Gastrocnemius medialis (tissue), 4 donors: ENCODE measurements at places on chromosomes 11 and 22.
A peak's percentile ranks its signal among the peaks of the same experiment; 100 is the strongest.

DNA sequence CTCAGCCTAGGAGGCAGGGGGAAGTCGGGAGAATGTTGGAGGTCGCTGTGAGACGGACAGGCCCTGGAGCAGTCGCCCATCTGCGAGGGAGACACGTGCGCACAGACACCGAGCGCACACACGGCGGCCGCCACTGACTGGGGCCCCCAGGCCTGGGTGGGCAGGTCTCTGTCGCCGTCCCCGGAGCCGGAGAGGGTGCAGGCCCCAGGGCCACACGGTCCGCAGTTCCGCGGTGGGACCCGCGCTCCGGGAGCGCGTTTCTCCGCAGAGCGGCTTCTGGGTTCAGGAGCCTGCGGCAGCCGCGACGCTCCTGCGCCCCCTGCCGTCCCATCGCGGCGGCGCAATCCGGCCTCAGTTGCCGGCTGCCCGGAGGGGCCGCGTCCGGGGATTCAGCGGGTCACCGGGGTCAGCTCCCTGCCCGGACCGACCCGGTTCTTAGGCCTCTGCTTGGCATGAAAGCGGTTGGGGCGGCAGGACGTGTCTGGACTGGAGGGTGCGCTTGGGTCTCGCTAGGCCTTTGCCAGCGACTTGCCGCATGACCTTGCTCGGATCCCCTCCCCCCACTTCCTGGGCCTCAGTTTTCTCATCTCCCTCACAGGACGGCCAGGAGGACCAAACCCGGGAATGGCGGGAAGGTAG, 31.2 kb downstream of the PDE2A start:
- peak; percentile 35 for DNase-seq

DNA sequence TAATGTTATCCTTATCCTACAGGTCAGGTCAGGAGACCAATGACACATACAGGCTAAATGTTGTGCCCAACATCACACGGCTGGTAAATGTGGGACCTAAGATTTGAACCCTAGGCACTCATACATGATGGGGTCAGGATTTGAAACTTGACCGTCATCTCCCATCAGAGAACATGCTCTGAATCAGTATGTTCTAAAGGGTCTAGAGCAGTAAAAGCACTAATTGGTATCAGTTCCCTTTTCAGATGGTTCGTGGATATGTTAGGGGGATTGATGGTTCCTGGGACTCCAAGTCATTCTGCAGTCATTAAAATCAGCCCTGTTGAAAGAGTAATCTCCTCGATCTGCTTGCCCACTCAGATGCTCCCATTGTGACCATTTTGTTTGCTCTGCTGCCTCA, 65.5 kb downstream of the BMAL1 start:
- no peak for DNase-seq

- DNase-seq: no peak
Observed at GRCh38 chr11:106789406-106789805, 228.9 kb downstream of the GUCY1A2 start.

DNA sequence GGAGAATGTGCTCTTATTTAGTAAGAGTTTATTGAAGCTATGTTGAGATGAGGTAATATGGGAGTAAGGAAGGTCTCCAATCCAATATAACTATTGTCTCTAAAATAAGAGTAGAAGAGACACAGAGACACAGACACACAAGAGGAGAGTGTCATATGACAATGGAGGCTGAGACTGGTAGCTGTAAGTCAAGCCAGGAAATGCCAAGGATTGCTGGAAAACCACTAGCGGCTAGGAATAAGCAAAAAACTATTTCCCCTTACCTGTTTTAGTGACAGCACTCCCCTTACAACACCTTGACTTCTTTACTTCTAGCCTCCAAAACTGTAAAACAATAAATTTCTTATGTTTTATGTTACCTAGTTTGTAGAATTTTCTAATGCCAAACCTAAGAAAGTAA, 1652.8 kb downstream of the LRRC4C start:
- DNase-seq: no peak

- DNase-seq: no peak
Observed at GRCh38 chr11:11498195-11498594, 123.6 kb downstream of the GALNT18 start.

DNA sequence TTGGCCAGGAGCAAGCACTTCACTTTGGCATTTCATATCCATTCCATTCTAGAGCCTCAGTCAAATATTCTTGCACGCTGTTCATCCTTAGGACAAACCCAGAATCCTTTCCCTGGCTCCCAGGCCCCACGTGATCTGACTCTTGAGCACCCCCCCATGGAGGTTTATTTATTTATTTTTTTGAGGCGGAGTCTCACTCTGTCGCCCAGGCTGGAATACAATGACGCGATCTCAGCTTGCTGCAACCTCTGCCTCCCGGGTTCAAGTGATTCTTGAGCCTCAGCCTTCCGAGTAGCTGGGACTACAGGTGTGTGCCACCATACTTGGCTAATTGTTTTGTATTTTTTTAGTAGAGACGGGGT, 12.7 kb upstream of the TSGA10IP start:
- no peak for DNase-seq

DNA sequence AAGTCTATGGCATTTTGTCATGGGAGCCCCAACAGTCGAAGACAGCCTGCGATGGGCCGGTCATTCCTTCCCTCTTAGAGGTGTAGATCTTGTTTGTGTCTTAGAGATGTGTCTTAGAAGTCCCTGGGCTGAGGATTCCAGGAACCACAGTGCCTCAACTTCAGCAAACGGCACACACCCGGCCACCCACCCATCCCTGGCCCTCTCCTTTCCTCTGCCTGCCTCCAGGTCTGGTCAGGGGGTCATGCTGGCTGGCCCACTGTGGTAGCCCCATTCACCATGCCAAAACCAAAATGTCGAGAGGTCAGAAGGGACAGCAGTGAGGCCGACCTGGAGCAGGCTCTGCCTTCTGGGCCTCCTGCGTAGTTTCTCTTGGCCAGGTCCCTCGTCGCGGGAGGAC, 857.9 kb downstream of the TBC1D22A start:
- no peak for DNase-seq

DNA sequence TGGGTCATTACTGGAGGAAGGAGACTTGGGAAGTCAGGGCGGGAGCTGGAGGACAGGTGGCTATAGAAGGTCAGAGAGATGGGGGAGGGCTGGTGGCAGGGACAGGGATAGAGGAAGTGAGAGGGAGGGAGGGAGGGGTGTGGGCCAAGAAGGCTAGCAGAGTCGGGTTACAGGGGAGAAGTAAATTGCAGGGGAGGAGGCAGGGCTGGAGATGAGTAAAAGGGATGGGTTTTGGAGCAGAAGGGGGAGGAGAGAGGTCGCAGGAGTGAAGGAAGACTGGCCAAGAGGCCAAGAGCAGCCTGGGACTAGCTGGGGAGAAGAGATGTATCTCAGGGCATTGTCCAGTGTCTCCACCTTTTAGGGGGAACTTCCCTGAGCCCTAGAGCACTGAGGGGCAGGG, 33.0 kb downstream of the LRRC10B start:
- DNase-seq: no peak

GRCh38 chr11:8063324-8063723, 17.7 kb upstream of the TUB start:
- peak; percentile 37 for DNase-seq

- no peak for DNase-seq
Observed at GRCh38 chr11:304915-305843, 2.4 kb upstream of the IFITM2 start.

DNA sequence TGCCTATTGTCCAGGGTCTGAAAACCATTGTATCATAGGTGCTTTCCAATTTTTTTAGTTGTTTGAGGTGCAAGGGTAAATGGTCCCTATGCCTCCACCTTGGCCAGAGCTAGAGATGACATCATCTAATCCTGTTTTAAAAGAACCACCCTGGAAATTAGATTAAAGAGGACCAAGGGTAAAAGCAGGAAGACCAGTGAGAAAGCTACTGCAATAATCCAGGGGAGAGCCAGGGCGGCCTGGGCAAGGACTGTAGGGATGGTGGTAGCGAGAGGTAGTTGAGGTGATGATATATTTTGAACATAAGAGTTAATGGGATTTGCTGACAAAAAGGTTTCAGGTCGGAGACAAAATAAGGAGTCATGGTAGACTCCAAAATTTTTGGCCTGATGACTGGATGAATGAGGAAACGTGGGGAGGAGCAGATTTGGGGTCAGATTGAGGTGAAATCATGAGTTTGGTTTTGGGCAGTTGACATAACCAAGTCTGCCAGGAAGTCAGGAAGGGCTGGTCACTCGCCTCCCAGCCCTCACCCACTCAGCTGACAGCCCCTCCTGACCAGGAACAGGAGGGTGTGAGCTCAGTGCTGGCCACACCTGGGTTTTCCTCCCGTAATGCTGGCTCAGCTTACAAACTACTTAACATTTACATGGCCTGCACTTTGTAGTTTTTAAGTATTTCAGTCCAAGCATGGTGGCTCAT, 23.0 kb downstream of the SCN4B start:
- no peak for DNase-seq

DNA sequence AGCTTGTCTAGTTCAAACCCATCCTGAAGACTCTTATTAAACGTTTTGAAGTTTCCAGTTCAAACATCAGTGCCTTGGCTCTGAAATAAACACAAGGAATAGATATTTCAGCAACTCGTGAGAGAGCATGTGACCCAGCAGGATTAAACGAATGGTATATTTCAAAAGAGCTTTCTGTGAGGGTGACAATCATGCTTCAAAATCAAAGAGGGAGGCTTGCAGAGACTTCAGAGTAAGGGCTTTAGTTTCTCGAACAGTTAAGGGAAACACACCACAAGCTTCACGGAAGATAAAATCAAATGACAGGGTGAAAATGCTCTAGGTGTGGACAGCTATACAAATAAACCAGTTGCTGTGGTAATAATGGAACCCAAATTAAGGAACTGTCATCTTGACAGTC, 1.4 kb downstream of the HPS4 start:
- DNase-seq: no peak

DNA sequence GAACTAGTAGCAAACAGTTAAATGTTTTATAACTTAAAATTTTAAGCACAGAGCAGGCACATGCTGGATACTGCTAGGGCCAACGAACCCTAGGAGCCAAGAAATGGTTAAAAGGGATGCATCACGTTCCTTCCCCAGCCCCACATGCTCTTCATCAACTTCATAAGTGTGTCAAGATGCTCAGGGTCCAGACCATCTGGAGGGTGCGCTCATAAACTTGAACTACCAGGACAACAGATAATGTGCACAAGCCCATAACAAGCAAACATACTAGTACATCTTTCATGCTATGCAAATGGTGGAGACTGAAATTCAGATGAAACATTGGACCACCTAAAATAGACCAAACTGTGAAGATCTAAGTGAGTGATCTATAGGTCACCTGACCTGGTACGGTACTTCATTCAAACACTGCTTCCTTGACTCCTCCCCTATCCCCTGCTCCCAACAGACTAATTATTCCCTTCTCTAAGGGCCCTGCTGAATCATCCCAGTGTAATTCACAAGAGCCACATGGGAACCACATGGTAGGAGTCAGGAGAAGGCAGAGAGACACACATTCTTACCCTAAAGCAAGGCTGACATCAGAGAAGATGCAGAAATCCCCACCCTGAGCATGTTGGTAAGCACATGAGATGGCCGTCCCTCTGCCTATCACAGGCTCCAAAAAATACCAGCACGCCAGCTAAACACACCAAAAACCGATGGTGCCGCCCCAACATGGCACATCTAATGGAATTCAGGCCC, 83.9 kb downstream of the ETS1 start:
- DNase-seq: no peak

GRCh38 chr11:114148013-114148382, 88.5 kb downstream of the ZBTB16 start:
- no peak for DNase-seq

DNA sequence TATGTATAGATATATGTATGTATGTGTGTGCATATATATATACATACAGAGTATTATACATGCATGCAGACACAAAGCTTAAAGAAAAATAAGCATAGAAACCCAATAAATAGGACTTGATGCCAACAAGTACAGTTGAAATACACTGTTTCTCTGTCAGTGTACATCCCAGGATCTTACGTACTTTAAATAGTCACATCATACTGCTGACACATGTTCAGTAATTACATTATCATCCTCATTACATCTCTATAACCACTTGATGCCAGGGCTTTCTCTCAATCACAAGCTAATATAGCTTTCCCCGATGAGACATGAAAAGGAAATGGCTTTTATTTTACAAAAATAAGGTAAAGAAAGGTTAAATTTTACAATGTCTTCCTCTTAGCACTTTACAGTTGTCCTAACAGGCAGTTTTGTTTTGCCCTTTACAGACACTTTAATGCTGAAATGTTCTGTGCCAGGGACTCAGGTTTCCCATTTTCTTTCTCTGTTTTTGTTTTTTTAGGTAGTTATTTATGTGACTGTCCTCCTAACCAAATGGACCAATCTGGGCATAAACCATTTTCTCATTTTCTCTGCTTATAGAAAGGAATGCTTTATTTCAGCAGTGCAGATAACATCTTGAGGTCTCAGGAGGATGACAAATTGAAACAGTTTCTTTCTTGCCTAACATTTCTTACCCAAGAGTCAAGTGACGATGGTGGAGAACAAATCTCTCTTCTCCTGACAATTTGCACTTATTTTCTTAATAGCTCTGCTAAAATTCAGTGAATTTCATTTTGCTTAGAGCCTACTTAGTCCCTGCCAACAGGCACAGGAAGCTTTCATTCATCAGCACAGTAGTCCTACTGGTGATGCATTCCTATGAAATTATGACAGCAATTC, 350.2 kb downstream of the TTC28 start:
- no peak for DNase-seq

DNA sequence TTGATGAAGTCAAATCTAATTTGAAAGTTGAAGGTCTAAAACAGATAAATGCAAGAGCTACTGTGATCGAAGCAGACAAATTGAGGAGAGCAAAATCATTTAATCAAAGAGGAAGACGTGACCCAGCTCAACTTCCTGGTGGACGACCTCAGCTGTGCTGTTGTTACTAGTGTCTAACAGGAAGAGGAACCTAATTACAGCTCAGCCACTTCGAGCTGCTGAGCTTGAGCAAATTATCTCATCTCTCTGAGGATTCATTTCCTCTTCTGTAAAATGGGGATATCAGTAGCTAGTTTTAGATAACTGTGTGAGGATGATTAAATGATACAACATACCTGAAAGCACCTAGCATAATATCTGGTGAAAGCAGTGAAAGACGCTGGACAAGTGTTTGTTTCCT, 48.6 kb upstream of the OLFML1 start:
- no peak for DNase-seq

- no peak for DNase-seq
Observed at GRCh38 chr11:19918302-19919049, 205.8 kb downstream of the NAV2 start.

GRCh38 chr11:47020793-47021526, 84.4 kb downstream of the CSTPP1 start:
- no peak for DNase-seq

GRCh38 chr22:47396515-47396914, 634.1 kb downstream of the TBC1D22A start:
- no peak for DNase-seq

DNA sequence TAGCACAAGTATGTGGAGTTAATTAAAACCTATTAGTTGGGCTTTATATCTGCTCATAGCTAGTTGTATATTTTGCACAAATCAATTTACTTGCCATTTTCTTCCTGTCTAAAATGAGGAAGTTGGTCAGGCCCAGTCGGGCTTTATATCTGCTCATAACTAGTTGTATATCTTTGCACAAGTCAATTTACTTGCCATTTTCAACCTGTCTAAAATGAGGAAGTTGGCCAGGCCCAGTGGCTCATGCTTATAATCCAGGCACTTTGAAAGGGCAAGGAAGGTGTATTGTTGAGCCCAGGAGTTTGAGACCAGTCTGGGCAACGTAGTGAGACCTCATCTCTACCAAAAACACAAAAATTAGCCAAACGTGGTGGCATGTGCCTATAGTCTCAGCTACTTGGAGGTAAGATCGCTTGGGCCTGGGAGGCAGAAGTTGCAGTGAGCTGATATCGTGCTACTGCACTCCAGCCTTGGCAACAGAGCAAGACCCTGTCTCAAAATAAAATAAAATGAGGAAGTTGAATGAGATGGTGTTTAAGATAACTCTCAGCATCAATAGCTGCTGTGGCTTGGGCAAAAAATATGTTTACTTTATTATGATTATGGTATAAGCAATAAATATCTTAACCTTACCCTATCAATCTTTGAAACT, 1558.6 kb upstream of the RAG2 start:
- no peak for DNase-seq
